Neural crest cell (in vitro differentiated cells): ENCODE measurements at places on chromosomes 6 and 20. TPM values are rescaled to one million over a fixed set of nuclear protein-coding genes. Genes with fewer than 3 reads are reported as not detected.

Gene FOXP4
- total RNA-seq = 57.9 and 62.4 TPM in 2 replicates

Gene CST1
- not detected in 2 replicates for total RNA-seq

Gene CD109
- total RNA-seq = 0.73 and 0.84 TPM in 2 replicates

Gene MICB
- 0.61 TPM in 1 of 2 replicates, not detected in the other for total RNA-seq

Gene TMEM170B
- 19.3 and 20.3 TPM in 2 replicates for total RNA-seq

Gene TBXT
- total RNA-seq = not detected in 2 replicates

Gene OLIG3
- 0.14 and 0.63 TPM in 2 replicates for total RNA-seq

Gene IRF4
- total RNA-seq = 0.30 TPM in 1 of 2 replicates, not detected in the other

Gene C6orf118
- total RNA-seq = 7.4 and 8.2 TPM in 2 replicates

Gene LY6G6C
- total RNA-seq = 1.2 TPM in 2 replicates

Gene TPX2
- 208 and 210 TPM in 2 replicates for total RNA-seq

Gene HLA-DPA1
- total RNA-seq = 1.8 and 3.4 TPM in 2 replicates

Gene C20orf96
- total RNA-seq = 34.0 and 40.8 TPM in 2 replicates

Gene BLTP3A
- total RNA-seq = 19.9 and 20.3 TPM in 2 replicates
